Ovary (tissue), 10 donors: ENCODE measurements at places on chromosomes 7 and 10. TPM values are rescaled to one million over a fixed set of nuclear protein-coding genes. Genes with fewer than 3 reads are reported as not detected.

DNA sequence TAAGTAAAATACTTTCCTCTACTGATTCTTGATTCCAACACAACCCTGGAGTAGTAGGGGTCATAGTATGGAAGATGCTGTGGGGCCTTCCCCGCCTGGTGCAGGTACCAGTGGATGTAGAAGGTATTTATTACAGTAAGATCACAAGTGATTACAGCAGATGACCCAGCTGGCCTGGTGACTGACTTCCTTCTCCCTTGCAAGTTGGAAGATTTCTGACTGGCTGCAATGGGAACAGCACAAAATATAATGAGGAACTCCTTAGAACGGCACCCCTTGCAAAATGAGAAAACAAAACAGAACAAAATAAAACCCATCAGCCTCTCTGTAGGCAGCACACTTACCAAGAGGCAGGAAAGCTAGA, 61.7 kb upstream of the TARP start:
- no peak for DNase-seq

DNA sequence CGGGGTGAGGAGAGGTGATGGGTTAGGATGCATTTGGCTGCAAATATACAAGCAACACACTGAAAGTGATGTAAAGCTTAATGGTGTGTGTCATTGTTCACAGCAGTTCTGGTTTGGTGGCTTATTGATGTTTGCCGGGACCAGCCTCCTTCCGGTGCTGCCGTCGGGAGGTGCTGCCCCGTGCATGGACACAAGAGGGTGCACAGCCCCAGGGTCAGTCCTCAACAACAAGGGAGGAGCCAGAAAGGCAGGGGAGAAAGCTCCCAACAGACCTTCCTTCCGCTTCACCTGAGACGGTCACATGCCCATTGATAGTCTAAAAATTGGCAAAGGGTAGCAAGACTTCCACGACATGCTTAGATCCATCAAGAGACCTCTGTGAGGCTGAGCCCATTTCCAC, 9.5 kb downstream of the RNF32 start:
- DNase-seq, result no peak

DNA sequence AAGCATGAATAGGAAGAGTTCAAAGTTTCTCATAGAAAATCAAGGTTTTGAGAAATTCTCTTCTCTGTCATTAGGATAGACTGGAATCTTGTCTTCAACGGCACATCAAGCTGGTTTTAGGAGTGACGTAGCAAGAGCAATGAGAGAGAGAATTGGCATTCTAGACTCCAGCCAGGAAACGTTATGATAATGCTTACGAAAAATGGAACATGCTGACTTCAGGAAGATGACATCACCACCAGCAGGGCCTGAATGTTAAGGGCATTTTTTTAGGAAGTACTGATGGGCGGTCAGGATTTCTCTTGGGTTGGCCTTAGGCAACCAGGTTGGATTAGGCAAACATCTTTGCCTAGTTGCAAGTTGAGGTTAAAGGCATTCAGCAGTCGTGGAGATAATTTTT, 213.2 kb upstream of the CTBP2 start:
- no peak for DNase-seq

- no peak for DNase-seq
Measured at GRCh38 chr10:4541292-4541691, 284.7 kb upstream of the AKR1E2 start.

DNA sequence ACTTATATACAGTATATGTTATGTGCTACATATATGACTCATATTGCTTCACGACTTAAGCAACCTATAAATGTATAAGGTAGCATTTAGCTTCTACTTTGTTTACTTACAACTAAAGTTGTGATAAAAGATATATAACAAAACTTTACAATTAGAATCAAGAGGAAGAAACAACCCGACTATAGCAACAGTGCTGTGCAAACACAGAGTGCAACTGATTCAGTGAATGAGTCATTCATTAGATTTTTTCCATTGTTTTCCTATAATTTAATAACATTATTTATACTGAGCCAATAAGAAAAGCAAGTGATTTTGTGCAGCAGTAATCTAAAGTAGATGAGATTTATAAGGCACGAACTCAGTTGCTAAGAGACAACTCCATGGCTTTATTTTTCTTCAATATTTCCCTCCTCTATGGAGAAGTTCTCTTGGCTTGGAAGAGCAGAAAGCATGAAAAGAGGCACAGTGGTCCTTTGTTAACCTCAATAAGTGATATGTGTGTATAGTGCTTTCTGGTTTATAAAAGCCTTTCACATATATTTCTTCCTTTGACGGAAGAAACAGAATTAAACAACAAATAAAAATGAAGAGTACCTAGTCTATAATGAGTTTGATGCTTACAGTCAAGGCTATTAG, 19.8 kb downstream of the CEP41 start:
- DNase-seq, result no peak

DNA sequence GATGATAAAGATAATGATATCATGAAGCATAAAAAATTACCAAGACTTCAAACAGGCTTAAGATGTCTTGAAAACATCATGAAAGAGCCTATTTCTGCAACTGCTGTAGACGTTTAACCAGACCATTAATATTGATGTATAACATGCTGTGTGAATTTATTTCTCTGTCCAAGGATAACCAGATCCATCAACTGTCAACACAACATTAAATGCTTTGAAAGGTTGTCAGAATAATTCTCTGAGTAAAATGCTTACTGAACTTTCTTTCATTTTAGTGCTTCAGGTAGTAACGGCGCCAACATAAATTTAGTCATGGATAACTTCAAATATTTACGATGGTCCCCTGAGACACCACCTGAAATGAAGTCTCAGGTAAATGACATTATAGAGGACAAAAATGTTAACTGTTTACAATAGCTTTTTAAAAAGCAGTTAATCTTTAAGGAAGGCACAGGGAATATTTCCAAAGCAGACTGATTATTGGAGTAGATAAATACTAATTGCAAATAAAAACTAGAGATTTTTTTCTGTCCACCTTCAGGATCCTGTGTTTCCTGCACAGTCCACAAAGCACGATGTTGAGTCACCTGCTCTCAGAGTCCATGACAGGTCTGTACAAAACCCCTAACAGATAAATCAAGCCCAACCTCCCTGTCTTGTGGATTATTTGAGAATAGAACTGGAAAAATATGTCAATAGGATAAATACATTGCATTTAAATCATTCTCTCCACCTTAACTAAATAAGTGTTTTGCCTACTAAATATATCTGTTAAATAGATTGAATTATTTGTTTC, 1213.2 kb downstream of the XPNPEP1 start:
- no peak for DNase-seq

- no peak for DNase-seq
Measured at GRCh38 chr10:42998481-42999384, 78.1 kb upstream of the RET start.

GRCh38 chr10:131220601-131221171, 90.8 kb downstream of the TCERG1L start:
- DNase-seq, result no peak

DNA sequence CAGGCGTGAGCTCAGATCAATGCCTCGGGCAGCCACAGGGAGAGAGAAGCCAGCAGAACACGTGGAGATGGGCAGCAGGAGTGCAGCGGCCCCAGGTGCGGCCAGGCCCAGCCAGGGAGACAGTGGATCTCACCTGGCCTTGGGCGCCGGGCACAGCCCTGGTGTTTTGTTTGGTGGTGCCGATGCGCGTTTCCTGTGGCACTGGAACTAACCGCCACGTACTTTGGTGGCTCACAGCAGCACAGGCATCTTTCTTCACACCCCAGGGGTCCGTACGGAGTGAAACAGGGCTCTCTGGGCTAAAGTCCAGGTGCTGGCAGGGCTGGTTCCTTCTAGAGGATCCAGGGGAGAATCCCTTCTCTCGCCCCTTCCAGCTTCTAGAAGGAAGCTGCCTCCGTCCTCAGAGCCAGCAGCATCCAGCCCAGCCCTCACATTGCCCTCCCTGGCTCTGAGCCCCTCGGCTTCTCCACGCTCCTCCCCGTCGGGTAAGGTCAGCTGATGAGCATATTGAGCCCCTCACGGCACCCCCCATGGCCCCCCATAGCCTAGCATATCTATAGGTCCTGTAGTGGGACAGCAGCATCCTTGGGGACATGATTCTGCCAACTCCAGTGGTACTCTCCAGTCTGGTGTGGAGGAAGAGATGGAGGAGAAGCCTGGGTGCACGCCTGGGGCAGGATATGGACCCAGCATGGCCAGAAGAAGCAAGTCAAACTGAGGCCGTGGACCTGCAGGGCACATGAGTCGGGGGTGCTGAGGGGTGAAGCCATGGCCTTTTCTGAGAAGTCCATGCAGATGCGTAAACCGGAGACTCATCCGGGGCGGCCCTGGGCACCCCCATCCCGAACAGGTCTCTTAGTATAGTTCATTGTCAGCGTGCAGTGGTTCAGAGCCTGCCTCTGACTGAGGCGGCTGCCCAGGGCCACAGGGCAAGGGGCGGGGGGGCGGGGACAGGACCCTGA, 43.4 kb upstream of the PPP2R2D start:
- peak; percentile 3 for DNase-seq

GRCh38 chr10:30476511-30477155, 42.6 kb downstream of the MAP3K8 start:
- DNase-seq, result no peak

GRCh38 chr7:87574630-87575029, 26.1 kb downstream of the ABCB1 start:
- DNase-seq, result no peak

DNA sequence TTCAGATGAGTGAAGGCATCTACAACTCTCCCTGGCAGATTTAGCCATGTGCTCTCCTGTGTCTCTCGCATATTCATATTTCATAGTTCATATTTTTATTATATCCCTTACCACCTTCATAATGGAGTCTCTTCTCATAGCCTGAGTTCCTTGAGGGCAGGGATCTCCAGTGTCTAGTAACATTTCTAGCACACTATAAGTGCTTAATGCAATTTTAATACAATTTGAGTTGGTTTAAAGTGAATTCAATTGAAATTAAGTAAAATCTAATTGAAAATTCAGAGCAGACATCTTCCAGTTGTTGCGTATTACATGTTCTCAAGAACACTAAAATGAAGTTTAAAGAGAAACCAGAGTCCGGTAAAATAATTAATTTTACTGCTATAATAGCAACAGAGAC, 163.6 kb upstream of the GNAI1 start:
- no peak for DNase-seq

DNA sequence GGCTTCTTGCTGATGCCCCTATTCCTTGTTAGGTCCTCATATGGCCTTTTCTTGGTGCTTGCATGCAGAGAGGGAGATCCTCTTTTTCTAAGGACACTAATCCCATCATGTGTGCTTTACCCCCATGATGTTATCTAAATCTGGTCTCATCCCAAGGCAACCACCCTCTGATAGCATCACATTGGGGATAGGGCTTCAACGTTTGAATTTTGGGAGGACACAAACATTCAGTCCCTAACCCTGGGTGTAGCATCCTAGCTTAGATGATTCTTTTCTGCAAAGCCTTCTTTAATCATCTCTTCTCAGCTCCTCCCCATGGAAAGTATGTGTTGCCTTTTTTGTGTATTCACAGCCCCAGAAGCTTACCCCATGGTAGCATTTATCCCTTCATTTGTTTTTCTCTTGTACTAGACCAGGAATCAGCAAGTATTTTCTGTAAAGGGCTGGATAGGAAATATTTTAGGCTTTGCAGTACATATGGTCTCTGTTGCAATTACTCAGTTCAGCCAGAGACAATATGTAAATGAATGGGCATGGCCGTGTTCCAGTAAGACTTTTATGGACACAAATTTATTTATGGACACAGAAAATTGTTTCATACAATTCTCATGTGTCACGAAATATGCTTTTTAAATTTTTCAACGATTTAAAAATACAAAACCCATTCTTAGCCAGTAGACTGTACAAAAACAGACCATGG, 101.5 kb upstream of the CSTF2T start:
- DNase-seq, result no peak

DNA sequence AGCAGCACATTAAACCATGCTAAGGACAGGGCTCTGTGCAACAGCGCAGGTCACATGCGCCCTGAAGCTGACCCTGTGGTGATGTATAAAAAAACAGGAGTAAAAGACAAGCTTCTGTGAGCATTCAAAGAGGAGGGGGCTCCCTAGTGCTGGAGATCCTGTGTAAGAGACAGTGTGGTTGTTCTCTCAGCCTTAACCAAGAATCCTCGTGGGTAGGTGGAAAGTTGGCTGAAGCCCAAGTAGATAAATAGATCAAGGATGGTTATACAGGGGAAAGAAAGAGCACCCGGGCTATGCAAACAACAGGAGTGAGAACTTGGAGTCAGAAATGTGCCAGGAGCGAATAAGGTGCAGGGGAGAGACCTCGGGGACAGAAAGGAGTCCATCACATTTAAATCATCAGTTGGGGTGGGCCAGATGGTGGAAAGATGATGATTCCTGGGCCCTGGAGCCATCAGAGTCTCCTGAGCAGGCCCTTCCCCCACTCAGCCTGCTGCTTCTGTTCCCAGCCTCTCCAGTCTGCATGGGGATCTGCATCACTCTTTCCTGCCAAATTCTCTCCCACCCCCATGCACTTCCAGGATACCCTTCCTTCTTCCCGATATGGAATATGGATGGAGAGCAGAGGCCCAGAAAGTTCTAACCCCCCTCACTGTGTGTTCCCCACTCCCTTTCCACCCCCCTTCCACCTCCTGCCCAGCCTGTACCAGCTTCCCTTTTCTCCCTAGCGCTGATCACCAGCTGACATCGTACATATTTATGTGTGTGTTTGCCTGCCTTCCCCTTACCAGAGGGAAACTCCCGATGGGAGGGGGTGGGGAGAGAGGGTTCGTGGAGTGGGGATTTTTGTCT, 78.1 kb upstream of the PRR15 start:
- no peak for DNase-seq

DNA sequence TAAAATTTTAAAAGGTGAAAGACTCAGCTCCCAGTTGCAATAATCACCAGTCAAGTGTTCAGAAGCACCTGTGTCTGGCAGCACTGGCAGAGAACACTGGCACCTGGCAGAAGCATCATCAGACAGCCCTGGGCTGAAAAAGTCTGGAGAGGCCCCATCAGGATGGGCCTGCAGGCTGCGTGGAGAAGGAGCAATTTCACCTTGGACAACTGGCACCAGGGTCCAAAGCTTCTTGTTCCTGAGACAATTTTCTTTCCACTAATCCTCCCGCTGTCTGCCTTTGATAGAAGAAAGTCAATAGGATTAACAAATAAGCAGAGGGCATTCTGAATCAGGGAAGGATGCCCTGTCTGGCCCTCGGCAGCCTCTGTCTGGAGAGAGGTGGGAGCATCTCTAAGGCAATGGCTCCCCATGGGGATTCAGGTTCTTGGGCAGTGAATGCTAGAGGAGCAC, 6.5 kb downstream of the COBL start:
- DNase-seq, result no peak

GRCh38 chr7:12701433-12701832, 14.0 kb downstream of the ARL4A start:
- DNase-seq, result no peak

- DNase-seq, result peak; percentile 73
Measured at GRCh38 chr7:1460821-1461645, 1.8 kb upstream of the MICALL2 start.

DNA sequence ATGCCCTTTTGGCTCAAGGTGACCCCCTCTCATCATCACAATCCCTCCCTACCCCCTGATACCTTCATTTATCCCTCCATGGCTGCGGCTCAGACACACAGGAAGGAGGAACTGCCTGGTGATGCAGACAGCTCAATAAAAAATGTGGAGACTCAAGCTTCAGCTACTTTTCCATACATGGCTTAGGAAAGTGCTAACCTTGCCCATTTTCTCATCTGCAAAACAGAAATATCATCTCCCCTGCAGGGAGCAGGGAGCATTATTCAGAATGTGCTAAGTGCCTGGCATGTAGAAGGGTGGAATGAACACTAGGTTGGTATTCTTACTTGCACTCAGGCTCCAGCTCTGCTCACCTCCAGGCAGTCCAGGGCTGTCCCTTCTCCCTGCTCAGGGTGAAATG, 23.8 kb downstream of the CXCL12 start:
- no peak for DNase-seq

PPP1R9A gene
- total RNA-seq, result 14.5 TPM

LAMB4 gene
- total RNA-seq, result not detected

SSMEM1 gene
- total RNA-seq, result not detected

PDE6C gene
- not detected for total RNA-seq

AZGP1 gene
- total RNA-seq, result 21.3 TPM
